Right lung (tissue), 10 donors: ENCODE measurements at places on chromosomes 6 and 20. TPM values are rescaled to one million over a fixed set of nuclear protein-coding genes. Genes with fewer than 3 reads are reported as not detected.
A peak's percentile ranks its signal among the peaks of the same experiment; 100 is the strongest.

Gene CENPQ
- 9.4 TPM for polyA plus RNA-seq

Gene BPIFB4
- not detected for polyA plus RNA-seq

Gene TFAP2A
- 0.36 TPM for polyA plus RNA-seq

Gene BMP2
- 13.7 TPM for polyA plus RNA-seq

DNA sequence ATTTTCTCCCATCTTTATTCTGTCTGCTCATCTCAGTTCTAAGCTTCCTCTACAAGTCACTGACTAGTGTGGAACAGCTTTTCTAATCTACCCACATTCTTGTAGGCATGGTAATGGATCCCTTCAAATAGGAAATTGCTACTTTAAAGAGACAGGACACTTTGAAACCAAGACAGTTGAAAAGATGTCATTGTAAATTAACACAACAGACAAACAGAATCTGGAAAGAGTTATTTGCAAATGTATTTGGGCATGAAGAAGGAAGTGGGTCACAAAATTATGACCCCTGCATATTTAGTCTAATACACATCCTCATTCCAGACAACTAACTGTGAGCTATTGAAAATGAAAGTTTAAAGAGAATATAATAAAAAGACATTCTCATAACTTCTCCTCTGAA, 298.2 kb upstream of the MARCKS start:
- peak; percentile 8 for DNase-seq

DNA sequence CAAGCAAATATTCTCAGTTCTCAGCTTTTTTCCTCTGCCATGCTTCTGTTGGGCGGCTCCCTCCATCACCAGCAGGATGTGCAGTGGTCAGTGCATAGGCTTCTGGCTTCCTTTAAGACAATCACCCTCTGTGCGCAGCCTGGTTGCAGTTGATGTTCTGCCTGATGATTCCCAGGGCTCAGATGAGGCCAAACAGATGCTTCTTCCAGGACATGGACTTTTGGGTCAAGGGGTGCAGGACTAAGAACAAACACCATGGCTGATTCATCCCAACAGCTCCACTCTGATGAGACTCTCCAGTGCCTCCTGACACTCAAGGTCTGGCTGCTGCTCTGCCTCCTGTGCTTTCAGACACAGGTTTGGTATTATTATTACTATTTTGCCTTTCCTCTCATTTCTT, 554.8 kb upstream of the CDH4 start:
- DNase-seq: no peak

DNA sequence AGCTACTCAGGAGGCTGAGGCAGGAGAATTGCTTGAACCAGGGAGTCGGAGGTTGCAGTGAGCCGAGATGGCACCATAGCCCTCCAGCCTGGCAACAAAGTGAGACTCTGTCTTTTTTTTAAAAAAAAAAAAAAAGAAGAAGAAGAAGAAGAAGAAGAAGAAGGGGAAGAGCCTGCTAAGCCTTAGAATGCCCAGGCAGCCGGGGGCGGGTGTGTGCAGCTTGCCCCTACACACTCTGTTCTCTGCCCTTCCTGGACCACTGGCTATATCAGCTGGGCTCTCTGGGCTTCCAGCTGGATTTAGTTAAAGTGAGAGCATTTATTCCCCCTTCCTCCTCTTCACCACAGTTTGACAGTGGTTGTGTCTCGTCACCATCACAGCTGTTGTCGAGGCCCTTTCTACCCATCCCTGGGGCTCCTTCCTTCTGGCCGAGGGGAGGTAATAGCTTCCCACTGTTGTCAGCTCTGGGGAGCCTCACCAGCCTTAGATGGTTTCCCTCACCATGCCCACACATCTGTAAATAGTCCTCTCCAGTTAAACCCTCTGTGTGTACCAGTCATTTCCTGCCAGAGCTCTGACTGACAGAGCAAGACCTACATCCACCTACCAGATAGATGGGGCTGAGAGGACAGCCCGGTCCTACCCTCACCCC, 77.6 kb downstream of the TRERF1 start:
- no peak for DNase-seq

DNA sequence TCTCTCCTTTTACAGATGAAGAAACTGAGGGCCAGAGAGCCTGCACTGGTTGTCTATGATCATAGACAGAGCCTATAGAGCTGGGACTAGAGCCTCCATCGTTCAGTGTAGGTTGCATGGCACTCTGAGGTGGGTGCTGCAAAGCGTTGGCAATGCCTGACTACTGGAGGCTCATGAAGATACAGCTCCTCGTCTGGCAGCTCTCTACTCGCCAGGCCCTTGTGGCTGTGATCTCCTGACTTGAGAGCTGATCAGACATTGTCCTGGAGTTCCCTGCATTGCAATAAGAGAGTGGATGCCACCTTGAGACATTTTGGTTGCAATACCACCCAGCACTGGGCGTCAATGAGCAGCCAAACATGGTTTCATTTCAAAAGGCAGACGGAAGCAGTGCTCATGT, 270.1 kb upstream of the ARID1B start:
- no peak for DNase-seq

- DNase-seq: no peak
These were observed 121.2 kb downstream of the THBS2 start for GRCh38 chr6:169132352-169132940.
